Inflammatory macrophage (primary cell): ENCODE measurements at places on chromosomes 12 and 14.

DNA sequence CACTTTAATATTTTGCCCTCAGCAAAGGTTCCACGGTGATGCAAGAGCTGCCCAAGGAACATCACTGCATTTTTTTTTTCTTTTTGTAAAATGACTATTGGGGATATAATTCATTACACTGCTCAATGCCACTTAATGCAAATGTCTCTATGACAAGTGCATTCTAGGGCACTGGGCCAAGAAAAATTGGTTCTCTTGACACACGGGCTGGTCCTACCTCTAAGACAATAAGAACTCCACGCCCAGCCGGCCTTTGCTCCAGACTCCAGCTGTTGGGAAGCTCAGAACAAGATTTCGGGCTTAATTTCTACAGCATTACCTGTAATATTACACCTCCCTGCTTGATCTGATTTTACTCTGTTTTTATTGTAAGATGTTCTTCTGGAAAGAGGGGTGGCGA, 48.8 kb upstream of the VRK1 start:
- DNase-seq = no peak

DNA sequence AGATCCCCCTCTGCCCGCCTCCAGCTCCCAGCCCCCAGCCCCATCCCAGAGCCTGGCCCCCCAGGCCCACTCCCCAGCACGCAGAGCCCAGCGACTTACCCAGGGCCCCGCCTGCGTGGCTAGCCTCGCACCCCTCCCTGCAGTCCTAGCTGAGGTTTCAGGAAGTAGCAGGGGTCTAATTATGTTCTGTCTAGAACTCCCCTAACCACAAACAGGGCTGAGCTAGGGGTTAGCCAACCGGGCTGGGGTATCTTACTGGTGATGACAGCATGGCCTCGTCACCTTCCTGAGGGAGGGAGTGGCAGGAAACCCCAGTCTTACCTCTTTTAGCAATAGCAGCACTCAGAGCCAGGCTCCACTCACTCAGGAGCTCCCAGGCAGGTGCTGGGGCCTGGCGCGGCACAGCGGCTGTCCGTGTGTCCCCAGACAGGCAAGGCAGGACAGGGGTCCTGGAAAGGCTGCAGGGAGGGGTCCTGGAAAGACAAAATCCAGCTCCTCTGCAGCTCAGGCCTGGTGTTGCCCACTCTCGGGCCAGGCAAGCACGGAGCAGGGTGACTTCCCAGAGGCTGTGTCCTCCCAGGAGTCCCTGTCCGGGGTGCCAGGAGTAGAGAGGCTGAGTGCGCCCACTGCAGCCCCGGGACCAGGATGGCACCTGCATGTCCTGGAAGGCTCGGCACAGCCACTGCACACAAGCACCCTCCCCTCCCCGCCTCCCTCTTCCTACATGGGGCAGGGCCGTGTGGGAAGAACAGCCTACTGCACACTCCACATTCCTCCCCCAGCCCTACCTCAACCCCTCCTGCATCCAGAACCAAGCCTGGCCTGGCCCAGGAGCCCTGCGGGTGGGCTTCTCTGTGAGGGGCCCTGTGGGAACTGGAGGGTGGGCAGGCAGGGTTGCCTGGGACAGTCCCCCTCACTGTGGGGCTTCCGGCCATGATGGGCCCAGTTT, at the start of gene GPR132:
TSS of gene GPR132 (minus strand) at position 151 of the 949 bp plus-strand sequence. CDS start 10,010 bp downstream, outside the sequence.
- DNase-seq = peak; percentile 89

- no peak for DNase-seq
These were observed 275.8 kb downstream of the SLC6A15 start for GRCh38 chr12:84636801-84637290.

DNA sequence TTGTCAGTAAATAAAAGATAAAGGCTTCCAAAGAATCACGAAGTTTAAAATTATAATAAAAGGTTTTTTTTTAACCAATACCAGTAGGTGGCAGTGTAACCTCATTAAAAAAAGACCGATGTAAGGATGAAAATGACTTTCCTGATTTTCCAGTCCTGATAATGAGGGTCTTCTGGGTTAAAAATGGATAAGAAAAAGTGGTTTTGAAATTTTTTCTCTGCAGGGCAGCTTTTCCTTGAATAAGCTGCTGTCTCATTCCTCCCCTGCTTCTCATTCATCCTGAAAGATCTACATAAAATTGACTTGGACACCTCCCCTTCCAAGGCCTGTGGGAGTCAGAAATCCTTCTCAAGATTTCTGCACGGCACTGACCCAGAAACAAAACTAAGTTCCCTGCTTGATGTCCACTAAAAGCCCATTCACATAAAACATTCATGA, 58.9 kb upstream of the FBXO33 start:
- peak; percentile 29 for DNase-seq

DNA sequence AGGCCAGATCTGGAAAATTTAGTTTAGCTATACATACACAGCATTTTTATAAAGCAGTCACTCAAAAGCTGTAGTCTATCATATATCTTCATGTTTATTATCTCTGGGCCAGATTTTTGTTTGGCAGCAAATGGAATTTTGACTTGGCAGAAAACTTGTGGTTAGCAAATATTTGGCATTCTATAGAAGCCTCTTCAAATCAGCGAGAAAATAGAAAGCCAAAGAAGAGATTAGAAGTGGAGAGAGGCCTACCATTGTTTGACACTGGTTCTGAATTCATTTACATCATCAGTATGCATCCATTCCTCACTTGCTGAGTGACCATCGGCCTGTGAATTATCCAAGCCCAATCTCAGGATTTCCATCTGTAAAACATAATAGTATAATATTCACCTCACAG, 1077.6 kb downstream of the GALC start:
- no peak for DNase-seq

- no peak for DNase-seq
These were observed 70.7 kb downstream of the SLC8A3 start for GRCh38 chr14:70118064-70118463.

DNA sequence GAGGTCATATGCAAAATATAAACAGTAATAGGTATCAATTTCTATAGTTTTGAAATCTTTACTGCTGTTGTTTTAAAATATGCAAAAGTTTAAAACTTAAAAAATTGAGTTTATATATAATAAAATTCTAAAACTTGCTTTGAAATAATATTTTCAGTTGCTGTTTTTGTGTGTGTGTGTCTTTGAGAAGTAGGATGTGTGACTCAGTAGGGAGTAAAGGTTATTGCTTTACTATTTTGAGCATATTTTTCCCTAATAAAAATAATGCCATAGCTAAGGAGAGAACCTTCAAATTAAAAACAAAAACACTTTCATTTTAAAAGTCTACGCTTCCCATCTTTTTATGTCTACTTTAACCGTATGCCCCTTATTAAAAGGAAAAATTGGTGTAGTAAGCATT, 238.1 kb downstream of the FBXL14 start:
- no peak for DNase-seq

DNA sequence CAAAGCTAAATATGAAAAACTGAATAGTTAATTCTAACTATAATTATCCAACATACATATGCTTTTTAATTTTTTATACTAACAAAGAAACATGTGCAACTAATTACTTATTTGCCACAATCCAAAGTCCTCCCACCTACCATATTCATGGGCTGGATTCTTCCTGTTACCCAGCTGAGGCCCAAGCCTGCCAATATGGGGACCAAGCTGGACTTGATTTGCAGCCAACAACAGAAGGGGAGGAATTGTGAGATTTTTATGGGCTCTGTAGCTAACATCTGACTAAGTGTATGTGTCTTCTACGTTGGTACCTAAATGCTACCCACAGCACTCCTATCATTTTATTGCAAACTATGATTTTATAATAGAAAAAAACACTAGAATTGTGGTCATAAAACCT, 13.1 kb upstream of the ANKS1B start:
- no peak for DNase-seq

- no peak for DNase-seq
These were observed 39.7 kb upstream of the EML1 start for GRCh38 chr14:99753225-99754140.

GRCh38 chr12:19158923-19159322, 29.4 kb downstream of the PLEKHA5 start:
- DNase-seq = no peak

- no peak for DNase-seq
These were observed 264.9 kb downstream of the CCER1 start for GRCh38 chr12:90690120-90690519.

DNA sequence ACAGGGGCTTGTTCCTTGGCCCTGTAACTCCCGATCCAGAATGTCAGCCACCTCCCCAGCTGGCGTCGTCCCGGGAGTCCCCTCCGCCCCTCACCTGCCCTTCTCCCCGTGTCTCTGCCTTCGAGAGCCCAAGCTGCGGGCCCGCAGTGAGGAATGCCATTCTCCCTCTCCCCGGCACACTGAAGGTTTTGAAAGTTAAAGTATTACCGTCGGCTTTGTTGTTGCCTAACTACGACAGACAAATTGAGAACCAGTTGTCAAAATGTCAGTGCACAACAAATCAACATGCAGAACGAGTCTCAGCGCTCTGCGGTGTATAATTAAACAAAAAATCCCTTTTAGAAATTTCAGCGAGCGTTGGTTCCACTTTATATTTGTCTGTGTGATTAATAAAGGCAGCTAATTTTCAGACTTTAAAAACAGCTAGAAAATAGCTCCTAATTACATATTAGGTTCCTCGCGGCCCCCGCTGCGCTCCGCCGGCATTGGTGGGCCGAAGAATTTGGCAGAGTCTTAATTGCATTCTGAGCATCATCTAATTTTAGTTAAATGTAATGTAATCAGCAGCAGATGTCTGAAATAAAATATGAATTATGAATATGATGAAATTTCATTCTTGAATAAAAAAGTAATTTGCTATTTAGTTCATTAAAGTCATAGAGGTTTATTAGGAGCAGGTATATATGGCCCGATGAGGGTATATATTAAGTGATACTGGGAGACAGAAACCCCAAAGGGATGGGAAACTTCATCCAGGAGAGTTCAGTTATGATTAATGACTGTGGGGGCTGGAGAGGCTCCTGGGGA, 40.3 kb downstream of the MVK start:
- DNase-seq = no peak

GRCh38 chr12:57215668-57216013, 953 bp upstream of the NXPH4 start:
- no peak for DNase-seq

DNA sequence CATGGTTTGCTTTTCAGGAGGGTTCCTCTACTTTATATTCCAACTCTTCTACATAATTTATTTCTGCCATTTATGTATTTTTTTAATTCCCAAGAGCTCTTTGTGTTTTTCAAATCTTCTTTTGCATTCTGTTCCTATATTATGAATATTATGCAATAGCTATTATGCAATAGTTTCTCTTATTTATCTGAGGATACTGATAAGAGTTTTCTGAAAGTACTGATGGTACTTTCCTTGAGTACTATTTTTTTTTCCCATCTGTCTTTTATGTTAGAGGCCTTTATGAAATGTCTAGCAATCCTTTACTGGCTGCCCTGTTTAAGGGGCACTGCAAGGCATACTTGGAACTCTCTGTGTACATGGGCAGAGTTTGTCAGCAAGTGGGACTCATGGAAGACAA, 93.4 kb downstream of the SLC41A2 start:
- DNase-seq = no peak

DNA sequence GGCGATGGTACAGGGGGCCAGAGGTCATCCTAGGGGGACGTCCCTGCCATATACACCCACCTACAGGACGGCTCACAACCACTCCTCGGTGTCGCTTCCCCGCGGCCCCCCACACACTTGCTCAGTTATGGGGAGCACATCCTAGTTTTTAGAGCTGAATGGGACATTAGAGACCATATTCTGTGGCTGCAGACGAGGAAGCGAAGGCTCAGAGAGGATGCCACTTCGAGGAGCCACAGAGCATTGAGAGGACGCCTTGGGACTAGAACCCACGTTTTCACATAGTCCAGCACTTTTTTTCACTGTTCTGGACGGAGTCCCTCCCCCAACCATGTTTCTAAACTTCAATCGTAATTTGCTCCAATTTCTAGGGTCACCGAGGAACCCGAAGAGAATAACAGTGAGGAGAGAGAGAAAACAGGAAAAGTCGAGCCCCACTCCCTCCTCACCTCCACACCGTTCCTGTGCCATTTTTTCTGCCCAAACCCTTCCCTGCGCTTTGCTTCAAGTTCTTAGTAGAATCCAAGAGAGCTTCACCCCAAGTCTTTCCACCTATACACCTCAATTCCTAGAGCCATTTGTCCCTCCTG, 641 bp upstream of the ASCL1 start:
- DNase-seq = no peak

GRCh38 chr12:62258941-62259630, 1.1 kb upstream of the USP15 start:
- no peak for DNase-seq
